ENCODE measurements at places on chromosomes 12 and 14. TPM values are rescaled to one million over a fixed set of nuclear protein-coding genes. Genes with fewer than 3 reads are reported as not detected.

The MARCHF9 gene
- 16.7 TPM for total RNA-seq

The VASH1 gene
- 72.0 TPM for total RNA-seq

The HEATR5A gene
- 32.2 TPM for total RNA-seq

- no peak for DNase-seq
- peak overlapping the region; percentile 59 for H3K27ac ChIP-seq
- no peak overlapping the region for H3K4me3 ChIP-seq
- peaks cover 5% of the 10 kb centered on the region for H3K36me3 ChIP-seq
- H3K4me1 ChIP-seq, result peaks cover 36% of the 10 kb centered on the region
Measured at GRCh38 chr12:111438481-111438880, 32.8 kb downstream of the SH2B3 start.

DNA sequence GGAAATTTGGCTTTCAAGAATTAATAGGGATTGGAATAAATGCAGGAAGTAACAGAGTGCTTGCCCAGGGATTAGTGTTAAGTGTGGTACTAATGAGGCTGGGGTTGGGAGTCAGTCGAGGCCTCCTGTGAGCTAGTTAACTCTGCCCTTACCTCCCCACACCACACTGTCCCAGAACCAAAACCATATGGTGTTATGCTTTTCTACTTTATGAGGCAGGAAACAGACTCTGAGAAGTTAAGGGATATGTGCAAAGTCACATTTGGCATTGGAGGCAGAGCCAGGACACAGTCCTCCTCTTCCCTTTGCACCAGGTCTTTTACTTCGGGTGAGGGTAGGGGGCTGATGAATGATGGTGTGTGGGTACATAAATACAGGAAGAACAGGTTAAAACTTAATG, 41.9 kb downstream of the PELI2 start:
- H3K27ac ChIP-seq, result peak overlapping the region; percentile 72
- no peak overlapping the region for H3K4me3 ChIP-seq
- H3K36me3 ChIP-seq, result peaks cover 31% of the 10 kb centered on the region
- H3K27me3 ChIP-seq, result no peaks in the 10 kb centered on the region
- no peaks in the 10 kb centered on the region for H3K4me1 ChIP-seq

DNA sequence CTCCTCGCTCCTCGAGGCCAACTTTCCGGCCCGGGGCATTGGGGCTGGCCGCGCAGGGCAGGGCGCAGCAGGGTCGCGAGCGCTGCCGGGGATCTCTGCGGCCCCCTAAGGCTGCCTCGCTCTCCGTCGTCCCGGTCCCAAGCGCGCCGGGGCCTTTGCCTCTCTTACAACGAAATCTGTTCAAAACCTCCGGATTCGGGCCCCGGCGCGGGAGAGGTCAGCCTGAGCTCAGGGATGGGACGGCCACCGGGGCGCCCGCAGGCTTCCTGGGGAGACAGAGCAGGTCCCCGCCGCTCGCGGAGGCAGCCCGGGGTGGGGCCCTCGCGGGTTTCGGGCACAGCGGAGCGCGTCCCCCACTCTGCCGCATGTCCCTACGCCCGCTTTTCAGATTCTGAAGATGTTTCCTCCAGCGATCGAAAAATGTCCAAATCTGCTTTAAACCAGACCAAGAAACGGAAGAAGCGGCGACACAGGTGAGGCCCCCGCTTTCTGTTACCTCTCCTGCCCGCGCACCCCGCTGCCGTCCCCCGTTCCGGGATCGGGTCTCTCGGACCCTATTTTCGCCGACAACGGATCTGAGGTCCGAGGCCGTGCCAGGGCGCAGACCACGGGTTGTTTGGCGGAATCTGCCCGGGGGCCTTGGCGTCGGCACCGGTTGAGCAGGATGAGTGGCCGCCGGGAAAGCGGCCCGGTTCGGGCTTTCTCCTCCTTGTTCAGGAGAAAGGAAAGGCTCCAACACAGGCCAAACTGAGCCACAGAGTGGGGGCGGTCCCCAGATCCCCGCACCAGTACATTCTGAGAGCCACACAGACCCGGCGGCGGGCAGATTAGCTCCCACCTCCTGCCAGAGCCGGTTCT, 1.8 kb downstream of the VSX2 start:
- DNase-seq, result no peak
- H3K27ac ChIP-seq, result no peak overlapping the region
- peak overlapping the region; percentile 56 for H3K4me3 ChIP-seq
- H3K36me3 ChIP-seq, result no peaks in the 10 kb centered on the region
- H3K27me3 ChIP-seq, result peaks cover 96% of the 10 kb centered on the region

DNA sequence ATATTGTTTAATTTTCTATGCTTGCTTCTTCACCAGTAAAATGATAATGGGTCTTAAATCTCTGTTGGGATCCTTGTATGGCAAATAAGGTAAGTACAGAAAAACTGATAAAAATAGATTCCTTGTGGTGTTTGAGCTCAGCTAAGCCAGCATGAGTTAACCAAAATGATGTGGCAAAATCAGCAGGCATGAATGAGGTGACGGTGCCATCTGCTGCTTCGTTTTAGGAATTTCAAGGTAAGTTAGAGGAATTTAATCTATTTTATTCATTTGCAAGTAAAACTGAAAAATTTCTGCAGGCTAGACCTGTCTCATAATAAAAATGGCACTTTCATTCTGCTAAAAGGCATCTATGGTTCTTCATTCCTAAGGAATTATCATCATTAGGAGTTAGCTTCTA, 10.0 kb upstream of the CLEC7A start:
- peak; percentile 22 for DNase-seq
- no peak overlapping the region for H3K4me3 ChIP-seq
- H3K4me1 ChIP-seq, result peaks cover 6% of the 10 kb centered on the region
- no peaks in the 10 kb centered on the region for H3K36me3 ChIP-seq
- H3K27ac ChIP-seq, result no peak overlapping the region
- H3K27me3 ChIP-seq, result no peaks in the 10 kb centered on the region

Data from neural crest cell (in vitro differentiated cells).